ENCODE measurements at places on chromosomes 5 and 9.

DNA sequence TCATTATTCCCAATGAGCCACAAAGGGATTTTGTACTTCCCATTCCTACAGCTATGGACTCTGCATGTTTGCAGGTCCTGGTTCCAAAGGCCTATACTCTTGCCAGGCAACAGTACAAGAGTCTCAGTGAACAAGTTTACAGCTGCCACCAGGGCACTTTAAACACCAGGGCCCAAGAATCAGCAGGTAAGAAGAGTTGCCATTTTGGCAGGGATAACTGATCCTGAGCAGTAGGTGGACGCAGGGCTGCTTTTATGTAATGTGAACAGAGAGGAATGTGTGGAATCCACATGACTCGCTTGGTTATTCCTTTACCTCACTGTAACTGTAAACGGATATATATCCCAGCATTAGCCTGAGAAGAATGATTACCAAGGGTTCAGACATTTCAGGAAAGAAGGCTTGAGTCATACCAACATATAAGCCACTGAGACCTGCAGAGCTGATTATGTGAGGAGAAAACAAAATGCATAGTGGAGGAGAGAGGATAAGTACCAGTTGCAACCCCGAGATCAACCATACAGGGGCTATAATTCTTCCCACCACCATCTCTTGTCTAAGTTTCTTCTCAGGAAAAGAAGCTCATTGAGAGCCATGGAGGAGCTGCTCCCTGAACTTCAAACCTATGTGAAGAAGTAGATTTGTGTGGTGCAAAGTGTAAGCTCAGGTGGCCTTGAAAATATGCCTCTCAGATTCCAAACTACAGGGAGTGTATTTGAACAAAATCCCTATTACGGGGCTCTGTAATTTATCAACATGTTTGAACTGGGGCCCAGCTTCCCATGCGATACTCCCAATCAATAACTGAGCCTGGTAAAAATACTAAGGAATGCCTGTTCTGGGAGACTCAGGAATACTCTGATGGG is 24.6 kb downstream of the RAPGEF6 start:
- no peak for DNase-seq

DNA sequence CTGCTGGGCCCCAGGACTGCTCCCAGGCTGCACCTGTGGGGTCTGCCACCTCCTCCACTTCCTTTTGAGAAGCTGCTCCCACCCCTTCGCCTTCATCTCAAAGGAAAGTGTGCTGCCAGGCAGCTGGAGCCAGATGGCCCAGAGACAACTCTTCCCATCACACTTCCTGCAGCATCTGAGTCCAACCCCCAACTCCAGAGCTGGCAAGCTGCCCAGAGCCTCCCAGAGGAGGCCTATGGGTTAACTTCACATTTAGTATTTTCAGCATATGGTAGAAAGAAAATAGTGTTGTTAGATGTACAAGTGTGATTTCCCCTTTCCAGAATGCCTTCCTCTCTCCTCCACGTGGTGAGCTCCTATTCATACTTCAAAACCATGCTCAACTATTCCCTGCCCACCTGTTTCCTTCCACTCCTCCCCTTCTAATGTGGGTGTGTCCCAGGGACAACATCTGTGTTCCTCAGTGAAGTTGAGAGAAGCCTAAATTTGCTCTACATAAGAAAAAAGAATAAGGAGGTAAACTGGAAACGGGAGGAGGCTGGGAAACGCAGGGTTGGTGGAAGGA is 38.6 kb upstream of the KCNMB1 start:
- DNase-seq: no peak

- DNase-seq: no peak
Measured at GRCh38 chr9:19555214-19555613, 146.4 kb downstream of the ACER2 start.

DNA sequence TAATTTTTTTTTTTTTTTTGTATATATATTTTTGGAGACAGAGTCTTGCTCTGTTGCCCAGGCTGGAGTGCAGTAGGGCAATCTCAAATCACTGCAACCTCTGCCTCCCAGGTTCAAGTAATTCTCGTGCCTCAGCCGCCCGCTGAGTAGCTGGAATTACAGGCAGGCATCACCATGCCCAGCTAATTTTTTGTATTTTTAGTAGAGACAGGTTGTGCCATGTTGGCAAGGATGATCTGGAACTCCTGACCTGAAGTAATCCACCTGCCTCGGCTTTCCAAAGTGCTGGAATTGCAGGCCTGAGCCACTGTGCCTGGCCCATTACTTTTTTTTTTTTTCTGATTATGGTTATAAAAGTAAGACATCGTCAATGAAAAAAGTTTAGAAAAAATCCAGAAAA is 84.0 kb upstream of the LMNB1 start:
- no peak for DNase-seq

DNA sequence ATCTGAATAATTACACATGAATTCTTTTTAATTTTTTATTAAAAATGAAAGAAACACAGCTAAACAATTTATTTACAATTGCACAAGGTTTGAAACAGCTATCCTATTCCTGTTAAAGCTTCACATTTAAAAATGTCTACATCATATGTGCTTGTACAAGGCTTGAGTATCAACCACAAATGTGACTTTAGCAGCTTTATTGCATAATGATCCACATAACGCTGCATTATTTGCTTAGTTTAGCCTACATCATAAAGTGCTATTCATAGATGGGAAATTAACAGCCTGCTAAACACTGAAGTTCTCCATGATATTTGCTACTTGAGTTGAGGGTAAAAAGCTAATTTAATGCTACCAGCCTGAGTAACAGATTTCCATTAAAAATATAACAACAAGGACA is 45.0 kb downstream of the TRIM36 start:
- DNase-seq: no peak

DNA sequence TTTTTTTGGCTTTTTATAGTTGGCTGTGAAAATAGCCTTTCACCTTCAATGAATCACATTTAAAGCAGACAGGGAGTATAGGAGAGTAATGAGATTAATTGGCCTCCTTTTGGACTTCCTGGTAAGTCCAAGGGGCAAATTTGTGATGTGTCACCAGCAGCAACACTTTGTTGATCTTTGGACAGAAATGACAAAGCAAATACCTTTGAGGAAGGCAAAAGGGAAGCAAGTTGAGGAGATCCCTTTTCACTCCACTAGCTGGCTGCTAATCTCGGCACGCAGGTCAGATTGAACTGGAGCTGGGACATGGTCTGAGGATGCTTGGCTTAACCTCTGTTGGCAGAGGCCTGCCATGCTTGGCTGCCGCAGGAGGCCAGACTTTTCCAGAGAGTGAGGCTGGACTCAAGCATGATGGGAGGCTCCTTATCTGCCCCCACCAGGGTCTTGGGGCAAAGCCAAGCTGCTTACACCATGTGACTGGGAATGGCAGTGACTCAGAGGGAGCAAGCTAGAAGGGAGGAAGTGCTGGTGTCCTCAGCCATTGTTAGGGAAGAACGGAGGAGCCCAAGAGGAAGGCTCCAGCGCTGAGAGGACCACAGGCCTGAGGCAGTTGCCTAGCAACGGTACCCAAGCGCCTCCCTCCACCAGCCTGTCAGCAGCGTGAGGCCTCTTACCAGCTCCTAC is 174.5 kb upstream of the MAP1B start:
- peak; percentile 70 for DNase-seq

GRCh38 chr5:121628783-121629182 is 222.9 kb upstream of the FTMT start:
- peak; percentile 8 for DNase-seq

DNA sequence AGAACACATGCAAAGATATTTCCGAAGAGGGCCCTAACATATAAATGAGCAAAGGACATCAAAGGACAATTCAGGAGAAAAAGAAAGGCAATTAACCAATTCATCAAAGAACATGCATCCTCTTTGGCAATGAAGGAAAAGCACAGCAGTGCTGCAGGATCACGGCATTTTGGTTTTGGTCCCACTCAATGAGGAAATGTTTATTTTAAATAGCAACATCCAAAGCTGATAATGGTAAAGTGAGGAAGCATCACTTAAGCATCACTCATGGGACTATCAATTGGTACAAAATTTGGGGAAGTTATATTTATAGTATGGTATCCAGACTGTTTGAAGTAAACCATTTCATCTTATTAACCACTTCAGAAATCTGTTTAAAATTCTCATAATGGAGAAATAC is 5.5 kb upstream of the CXCL14 start:
- no peak for DNase-seq

DNA sequence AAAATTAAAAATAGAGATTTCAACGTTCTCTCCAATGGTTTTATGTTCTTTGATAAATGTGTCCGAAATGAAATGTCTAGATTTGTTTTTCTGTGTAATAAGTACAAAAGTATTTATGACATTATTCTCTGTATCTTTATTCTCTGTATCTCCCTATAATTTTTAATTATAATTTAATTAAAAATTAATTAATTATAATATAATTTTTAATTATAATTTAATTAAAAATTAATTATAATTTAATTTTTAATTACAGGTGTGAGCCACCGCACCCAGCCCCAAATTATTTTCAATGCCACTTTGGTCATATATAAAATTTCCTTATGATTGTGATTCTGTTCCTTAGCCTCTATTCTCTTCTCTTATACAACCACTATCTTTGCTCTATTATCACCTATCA is 28.2 kb downstream of the SPATA31C2 start:
- no peak for DNase-seq

DNA sequence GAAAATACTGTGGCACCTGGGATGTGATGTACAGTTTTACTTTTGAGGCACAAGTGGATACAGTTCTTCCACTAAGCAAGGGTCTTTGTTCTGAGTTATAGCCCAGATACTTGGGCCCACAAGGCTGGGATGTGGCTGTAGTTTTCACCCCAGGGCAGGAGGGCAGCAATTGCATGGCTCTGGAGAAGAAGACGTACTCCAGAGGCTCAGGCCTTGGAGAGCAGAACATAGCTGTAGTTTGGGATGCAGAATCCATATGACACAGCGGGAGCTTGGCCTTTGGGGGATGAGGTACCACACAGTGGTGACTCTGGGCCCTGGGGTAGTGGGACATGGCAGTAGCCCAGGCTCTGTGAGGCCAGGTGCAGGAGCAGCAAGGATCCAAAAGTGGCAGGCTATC is 110.8 kb upstream of the FSTL4 start:
- no peak for DNase-seq

- DNase-seq: peak; percentile 1
Measured at GRCh38 chr5:1555011-1555807, 31.4 kb upstream of the LPCAT1 start.

DNA sequence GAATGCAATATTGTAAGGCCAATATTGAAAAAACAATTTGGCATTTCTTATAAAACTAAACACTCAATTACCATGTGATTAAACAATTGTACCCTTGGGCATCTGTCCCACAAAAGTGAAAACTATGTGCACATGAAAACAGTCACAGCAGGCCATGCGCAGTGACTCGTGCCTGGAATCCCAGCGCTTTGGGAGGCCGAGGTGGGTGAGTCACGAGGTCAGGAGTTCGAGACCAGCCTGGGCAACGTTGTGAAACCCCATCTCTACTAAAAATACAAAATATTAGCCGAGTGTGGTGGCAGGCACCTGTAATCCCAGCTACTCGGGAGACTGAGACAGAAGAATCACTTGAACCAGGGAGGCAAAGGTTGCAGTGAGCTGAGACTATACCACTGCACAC is 343.7 kb downstream of the DMRTA1 start:
- no peak for DNase-seq
